ENCODE measurements at places on chromosomes 2 and 18.
A peak's percentile ranks its signal among the peaks of the same experiment; 100 is the strongest.

GRCh38 chr2:3603536-3604206 is 8.8 kb downstream of the COLEC11 start:
- no peak for DNase-seq

DNA sequence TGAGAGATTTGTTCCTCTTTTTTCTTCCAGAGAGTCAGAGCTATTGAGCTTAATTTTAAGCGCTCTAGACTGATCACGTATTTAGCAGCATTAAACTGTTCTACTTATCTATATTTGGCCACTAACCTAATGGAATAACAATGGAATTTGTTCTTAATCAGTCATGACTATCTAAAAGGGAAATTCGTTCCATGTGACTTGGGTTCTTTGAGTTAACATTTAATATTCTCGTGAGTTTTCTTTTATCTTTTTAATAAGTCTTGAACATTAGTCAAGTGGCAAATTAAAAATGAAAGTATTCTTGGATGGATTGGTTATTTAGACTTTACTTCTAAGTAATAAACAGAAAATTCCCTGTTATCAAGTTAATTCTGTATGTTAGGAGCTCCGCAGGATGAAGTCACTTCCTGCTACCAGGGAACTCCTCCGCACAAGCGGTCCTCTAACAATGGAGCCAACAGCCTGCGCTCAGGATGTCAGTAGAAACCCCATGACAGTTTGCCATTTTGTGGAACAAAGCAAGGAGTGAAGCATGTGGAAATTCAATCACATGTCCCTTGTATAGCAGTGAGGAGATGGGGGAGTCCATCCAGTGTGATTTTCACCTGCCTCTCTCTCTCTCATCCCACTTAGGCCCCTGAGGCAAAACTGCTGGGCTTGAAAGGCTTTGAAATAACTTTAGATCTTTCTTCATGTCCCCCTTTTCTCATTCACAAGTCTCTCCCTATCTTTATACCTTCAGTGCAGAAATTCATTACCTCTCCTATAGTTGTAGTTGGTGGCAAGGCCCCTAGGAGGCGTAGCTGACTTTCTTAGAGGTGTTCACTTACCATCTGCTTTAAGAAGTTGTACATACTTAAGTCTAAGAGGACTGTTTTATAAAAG is 138.1 kb downstream of the WDR7 start:
- DNase-seq: peak; percentile 58

GRCh38 chr2:236237468-236238190 is 26.6 kb downstream of the ASB18 start:
- DNase-seq: no peak

DNA sequence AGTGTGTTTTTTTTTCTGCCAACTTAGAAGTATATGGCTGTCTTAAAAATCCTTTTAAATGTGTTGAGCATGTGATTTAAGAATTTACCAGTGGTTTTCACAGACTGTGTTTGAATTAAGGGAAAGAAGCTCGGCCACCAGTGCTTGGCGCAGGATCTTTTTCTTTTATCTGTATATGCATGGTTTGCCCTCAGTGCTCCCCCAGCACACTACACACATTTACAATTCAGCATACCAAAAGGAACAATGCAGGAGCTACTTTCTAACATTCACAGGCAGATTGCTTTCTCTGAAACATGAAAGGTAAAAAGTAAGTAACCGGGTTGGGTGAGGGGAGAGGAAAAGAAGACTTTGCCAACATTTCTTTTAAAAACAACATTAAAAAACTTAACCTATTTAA is 3.9 kb downstream of the SALL3 start:
- no peak for DNase-seq

DNA sequence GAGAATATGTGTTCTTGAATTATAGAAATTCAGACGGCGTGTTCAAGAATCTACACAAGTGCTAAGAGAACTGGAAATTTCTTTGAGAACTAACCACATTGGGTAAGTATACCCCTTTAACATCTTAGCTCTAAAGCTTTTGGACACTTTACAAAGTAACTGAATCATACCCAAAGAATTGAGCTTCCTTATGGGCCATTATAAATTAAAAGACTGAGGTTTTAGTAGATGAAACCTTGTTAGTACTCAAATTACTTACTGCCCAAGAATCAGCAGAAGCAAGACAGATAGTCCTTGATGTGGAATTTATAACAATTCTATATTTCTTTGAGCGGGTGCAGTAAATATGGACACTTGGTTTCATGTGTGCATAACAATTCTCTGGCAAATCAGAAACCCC is 168.3 kb downstream of the PRPF40A start:
- no peak for DNase-seq

GRCh38 chr2:26840937-26841610 is 6.9 kb upstream of the DPYSL5 start:
- DNase-seq: peak; percentile 46

- DNase-seq: no peak
Observed at GRCh38 chr2:54634564-54635511, 88.6 kb upstream of the EML6 start.

DNA sequence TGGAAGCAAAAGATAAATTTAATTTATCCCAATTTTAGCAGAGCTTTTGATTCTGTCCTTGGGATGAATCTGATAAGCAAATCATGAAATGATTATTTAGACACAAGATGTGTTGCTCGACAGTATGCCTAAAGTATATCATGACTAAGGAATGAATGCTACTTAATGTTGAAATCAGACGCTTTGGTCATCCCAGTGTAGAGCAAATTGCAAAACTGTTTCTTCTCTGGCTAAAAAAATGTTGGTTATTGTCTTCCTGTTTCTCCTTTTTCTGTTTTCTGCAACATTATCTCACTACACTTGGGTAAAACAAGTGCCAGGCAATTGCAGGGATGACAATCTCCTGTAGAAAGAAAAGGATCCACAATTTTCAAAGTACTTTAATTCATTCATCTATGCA is 66.4 kb downstream of the BABAM2 start:
- peak; percentile 56 for DNase-seq

GRCh38 chr18:9086624-9087023 is 15.9 kb upstream of the NDUFV2 start:
- DNase-seq: no peak

GRCh38 chr18:48940854-48941611 is 9.7 kb downstream of the SMAD7 start:
- peak; percentile 79 for DNase-seq

DNA sequence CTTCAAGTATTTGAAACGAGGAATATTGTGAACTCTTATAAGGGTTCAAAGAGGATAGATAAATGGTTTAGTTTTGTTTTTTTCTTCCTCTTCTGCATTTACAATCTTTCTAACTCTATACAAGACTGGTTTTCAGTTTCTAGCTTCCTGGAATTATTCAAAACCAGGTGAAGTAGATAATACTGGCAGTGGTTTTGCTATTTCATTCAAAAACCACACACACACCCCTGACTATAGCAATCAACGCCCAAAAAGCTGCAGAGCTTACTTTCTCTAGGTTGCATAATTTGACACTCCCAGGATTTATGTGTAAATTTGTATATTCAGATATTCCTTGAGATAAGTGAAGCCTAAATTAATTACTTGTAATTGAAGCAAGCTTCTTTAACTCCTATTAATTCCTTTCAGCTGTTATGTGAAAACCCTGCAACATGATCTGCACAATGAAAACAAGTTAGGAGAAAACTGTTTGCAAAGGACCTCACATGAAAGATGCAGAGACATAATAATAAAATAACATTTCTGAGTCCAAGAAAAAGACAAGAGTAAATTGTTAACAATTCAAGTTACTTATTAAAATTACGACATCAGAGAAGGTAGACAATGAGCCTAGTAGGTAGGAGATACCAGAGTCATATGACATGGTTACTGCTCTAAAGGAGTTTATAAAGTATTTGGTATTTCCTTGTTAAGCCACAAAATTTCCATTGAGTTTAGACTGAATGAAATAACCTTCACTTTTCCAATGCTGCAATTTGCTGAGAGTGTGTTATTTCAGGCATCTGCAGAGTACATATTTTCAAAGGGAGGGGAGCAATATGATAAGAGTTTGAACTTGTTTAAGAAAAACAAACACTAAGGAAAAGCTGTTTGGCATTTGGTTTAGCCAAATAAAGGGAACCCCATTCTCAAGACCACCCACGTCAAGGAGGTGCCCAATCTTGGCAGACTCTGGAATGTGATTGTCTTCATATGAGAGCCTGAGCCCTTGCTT is 1.6 kb upstream of the NFE2L2 start:
- peak; percentile 93 for DNase-seq

- no peak for DNase-seq
Observed at GRCh38 chr2:44909831-44910230, 31.7 kb upstream of the SIX3 start.

GRCh38 chr2:232300894-232301387 is 77.6 kb upstream of the ALPP start:
- DNase-seq: no peak

DNA sequence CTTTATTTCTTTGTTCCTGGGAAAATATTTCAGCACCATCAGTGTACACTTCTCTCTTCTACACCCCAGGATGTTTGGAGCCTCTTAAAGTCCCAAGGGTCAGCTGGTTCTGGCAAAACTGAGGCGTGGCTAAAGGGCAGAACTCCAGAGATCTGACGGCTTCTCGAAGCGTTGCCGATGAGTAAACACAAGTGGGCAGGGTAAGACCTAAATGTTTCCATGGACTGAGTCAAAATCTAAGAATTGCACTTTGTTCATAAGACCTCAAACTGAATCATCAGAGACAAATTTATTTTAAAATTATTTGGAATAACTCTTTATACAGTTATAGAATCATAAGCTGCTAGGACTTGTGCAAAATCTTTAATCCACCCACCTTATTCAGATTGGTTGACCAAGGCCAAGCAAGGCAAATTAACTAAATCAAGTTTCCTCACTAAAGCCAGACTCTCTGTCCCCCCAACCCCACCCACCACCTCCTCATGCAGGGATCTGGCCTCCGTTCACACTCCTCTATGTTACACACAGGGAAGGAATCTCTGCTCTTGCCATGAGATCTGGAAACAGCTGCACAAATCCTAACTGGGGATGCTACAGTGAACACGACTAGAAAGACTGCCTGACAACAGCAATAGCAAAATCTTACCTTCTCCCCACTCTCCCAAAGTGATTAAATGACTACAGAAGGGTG is 342.6 kb upstream of the KLHL29 start:
- no peak for DNase-seq

DNA sequence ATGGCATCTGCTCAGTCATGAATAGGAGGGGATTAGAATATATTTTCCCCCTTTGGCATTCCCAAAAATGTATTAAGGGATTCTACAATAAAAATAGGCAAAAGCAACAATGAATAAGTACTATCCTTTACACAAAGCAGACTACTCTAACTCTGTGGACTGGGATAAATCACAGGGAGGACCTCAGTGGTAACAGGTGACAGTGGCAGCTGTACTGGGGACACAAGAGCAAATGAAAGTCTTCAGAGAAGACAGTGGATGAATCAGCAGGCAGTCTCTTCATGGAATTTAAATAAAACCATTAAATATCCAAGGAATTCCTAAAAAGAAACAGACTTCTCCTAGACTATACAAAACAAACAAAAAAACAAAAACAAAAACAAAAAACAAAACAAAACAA is 4.8 kb downstream of the CDH7 start:
- DNase-seq: no peak

DNA sequence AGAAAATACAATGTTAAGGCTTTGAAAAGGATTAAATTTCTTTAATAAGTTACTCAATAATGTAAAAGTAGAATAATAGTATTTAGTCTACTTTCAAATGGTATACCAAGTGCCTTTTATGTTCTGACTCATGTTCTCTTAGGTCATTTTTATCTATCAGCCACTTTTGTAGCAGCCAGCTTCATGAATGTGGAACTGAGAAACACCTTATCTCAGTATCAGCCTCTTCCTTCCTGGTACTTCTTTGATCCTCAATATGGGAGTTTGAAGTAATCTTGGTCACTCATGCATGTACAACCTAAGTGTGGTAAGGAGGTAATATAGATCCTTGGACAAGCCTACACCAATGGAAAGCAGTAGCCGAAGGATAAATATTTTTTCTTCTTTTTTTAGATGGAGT is 180.4 kb upstream of the NRXN1 start:
- no peak for DNase-seq

GRCh38 chr2:15882761-15883497 is 57.4 kb upstream of the MYCN start:
- no peak for DNase-seq

GRCh38 chr2:196331143-196331542 is 159.8 kb upstream of the STK17B start:
- peak; percentile 84 for DNase-seq

- peak; percentile 10 for DNase-seq
Observed at GRCh38 chr18:2686349-2686968, 30.9 kb downstream of the SMCHD1 start.

- no peak for DNase-seq
Observed at GRCh38 chr2:180319586-180320405, 312.7 kb upstream of the CWC22 start.

GRCh38 chr18:7902399-7902839 is 335.3 kb downstream of the PTPRM start:
- no peak for DNase-seq

- peak; percentile 71 for DNase-seq
Observed at GRCh38 chr2:205053827-205054410, 508.6 kb downstream of the PARD3B start.

DNA sequence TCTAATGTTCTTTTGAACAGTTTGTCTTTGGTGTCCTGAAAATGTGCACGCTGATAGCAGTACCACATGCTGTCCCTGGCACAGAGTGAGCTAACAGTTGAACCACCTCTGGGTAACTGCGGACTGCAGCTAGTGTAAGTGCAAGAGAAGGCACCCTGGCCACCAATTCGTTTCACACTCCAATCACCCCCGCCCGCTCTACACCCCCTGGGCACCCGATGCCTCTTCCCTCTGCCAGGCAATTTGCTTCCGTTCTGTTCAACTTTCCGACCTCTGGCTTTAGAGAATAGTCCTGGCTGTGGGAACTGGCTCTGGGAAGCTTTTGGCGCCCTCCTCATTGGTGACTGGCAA is 1.4 kb downstream of the DOCK10 start:
- DNase-seq: peak; percentile 76

GRCh38 chr18:49177071-49177470 is 226.3 kb upstream of the SMAD7 start:
- no peak for DNase-seq

DNA sequence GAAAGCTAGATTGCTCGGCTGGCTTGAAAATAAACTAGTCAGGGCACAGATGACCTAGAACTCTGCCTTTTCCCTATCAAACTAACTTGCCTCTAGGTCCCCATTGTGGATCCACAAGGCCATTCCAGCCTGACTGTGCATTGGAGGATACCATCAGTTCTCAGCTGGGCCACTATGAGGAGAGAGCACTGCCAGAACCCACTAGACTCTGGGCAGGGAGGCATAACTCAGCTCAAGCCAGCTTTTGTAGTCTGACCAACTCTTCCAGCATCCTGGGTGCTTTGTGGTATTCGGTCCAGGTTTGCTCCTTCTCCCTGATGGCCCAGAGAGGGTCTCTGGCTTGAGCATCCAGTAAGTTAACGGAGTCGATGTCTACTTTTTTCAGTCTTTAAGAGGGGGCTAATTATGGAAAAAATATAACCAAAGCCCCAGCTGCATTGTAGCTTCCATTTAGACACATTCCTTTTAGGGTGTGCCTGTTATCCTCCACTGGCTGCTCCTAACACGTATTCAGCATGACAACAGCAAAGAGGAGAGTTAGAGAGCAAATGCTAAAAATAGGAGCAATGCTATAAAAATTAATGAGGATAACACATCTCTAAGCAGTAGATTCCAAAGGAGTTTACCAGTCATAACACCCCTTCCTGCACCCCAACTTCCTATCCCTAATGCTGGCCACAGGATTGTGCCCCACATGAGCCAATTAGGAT is 15.2 kb downstream of the GKN2 start:
- DNase-seq: no peak

- DNase-seq: no peak
Observed at GRCh38 chr18:74951165-74951760, 257.7 kb downstream of the PTGR3 start.

Measured in hematopoietic multipotent progenitor cell treated with erythropoietin and hydrocortisone succinate and interleukin-3 and kit ligand, for 6 days (in vitro differentiated cells).